Stimulated activated CD8-positive, alpha-beta memory T cell treated with anti-CD3 and anti-CD28 coated beads, Interleukin-2, amount 100 ng/mL, for 48 hours (primary cell): ENCODE measurements at places on chromosomes 16 and 17.
A peak's percentile ranks its signal among the peaks of the same experiment; 100 is the strongest.

DNA sequence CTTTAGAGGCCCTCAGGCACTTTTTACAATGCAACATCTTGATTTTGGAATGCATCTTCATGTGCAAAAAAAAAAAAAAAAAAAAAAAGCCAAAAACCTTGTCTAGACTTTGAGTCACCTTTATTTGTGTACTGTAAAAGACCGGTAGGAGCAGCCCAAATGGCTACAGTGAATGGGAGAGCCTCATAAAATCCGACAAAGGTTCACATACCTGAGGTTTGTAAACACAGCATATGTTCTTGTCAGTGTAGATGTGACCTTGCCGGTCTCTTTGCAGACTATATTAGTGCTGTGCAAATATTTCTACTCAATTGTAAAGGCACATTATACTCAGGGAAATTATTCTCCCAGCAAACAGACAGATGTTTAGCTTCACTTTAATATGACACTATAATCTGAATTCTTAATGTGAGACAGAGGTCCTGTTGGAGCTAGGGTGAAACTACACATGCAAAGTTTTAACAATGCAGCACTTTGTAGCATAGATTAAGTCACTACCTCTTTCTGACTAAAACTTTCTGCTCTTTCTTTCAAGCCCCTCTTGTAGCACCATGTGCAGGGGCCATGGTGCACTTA is 211.3 kb downstream of the CA10 start:
- DNase-seq = no peak

GRCh38 chr16:77724174-77724573 is 1.9 kb downstream of the NUDT7 start:
- DNase-seq = no peak

DNA sequence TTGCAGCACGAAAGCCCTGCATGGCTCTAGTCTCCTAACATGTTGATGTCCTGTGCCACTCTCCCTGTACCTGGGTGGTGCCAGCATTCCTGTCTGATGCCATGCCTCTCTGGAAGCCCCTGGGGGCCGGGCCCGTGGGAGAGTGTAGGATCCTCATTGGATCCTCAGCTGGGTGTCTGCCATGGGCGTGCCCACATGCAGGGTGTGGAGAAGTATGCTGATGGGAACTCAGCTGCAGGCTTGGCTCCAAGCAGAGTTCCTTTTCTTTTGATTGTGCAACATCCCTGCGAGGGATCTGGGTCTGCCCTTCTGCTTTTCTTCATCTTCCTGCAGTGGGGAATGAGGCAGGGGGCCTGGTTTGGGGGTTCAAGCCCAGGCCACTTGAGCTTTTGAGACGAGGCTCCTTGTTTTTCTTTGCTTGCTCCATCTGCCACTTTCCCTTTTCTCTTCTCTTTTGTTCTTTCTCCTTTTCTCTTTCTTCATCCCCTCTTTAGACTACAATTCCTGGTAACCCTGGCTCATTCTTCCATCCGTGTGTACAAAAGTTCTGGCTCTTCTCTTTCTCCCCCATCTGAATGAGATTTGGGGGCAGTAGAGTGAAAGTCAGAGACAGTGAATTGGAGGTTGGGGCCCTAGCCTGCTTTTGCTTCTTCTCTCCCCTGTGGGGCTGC is 32.9 kb downstream of the KSR1 start:
- DNase-seq = no peak

- DNase-seq = peak; percentile 66
Observed at GRCh38 chr16:84726079-84726668, 26.4 kb downstream of the USP10 start.

DNA sequence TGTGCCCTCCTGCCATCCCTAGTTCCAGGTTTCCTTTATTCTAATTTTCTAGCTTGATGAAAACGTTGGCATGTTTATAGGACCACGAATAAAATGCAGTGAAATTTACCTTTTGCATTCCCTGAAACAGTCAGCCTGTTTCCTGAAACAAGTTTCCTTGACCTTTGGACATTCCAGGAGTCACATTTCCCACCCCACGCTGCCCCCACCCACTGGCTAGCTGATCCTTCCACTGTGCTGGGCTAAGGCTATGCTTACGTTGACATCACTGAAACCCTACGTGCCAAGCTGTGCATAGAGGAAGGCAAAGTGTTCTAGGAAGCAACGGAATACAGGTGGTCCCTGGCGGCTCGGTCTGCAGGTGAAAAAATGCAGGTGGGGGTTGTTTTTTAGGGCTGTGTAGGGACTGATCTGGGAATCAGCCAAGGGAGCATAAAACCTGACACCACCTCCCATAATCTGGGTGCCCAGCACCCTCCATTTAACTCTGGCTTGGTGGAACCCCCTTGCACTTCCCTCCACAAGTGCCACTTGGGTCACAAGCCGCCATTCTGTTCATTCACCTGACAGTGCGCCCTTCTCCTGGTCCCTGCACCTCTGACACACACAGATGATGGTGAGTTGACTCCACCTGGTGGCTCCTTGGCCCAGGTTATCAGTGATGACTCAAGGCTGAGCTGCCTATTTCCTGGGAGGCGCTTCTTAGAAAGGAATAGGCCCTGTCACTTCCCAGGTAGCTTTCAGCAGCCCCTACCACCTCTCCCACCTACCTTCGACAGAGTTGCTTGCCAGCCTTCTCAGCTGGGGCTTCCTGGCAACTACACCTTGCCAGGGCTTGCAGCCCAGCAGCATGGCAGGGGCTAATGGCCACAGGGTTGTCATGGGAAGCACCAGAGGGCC is 83.7 kb downstream of the N4BP1 start:
- DNase-seq = peak; percentile 13

- DNase-seq = no peak
Observed at GRCh38 chr16:56436258-56436657, 10.9 kb upstream of the AMFR start.

DNA sequence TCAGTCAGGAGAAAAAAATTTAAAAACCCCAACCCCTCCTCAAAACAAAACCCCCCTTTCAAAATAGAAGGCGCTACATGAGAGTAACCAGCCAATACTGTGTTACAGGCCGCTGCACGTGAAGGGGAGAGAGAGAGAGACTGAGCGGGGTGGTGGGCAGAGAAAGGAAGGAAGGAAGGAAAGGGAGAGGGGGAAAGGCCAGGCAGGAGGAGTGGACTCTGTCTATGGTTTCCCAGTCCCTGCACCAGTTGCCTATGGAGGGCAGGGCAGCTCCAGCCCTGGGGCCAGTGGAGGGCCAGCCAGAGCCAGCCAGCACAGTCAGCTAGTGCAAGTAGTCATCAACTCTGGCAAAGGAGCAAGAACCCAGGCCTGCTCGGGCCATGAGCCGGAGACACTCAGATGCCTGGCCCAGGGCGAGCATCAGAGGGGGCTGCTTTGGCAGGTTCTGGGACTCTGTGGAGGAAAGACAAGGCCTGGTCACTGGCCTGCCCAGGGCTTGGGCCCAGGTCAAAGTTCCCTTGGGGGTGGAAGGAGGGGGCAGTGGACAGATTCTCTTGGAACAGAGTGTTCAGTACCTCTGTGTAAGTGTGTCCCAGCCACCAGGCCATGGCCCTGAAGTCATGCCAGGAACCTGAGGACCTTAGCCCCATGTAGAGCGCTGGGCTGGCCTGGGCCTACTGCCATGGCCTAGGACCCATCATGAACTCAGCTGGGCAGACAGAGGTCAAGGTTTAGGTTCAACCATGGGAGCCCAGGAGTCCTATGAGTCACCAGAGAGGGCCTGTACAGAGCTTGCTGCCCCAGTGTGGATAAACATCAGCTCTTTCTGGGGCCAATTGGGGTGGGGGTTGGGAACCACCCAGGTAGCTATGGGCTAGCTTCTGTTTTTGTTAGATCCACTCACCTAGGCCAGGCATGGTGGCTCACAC is 7.3 kb upstream of the GFOD2 start:
- DNase-seq = no peak

DNA sequence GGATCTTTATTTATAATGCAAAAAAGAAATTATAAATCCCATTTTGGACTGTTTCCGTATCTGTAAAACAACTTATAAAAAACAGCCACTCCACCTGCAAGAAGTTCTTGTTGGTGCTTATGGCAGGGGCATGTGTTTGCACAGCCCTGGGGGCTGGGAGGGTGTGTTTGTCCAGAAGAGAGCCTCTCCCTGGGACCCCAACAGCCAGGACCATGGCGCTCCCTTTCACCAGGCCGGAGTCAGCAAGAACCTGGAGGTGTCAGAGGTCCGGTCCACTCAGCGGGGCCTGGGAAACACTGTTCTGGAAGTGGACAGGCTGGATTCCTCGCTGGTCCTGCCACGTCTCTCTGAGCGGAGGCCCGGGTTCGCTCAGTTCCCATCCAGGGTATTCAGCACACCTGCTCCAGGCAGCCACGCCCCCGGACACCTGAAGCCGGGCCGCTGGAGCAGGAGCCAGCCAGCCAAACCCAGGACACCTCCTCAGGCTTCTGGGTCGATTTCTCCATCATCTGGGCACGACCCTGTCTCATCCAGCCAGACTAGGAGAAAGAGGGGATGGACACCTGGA is 18.9 kb upstream of the GINS2 start:
- no peak for DNase-seq
